ENCODE measurements at places on chromosomes 2 and 18.

DNA sequence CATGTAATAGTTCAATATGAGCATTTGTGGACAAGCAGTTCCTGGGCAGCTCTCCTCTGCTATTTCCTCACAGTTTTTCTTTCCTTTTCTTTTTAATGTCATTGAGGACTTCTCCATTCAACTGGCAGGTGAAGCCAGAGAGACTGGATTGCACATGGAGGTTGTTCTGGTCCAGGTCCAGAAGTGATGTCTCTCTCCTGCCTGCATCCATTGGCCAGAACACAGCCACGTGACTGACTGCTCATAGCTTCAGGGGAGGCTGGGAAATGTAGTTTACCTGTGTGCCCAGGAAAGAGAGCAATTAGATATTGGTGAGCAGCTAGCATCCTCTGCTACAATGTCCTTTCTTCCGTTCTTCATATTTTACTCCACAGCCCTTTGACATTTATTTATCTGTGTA lies 20.2 kb upstream of the ADAM23 start:
- no peak for DNase-seq

- DNase-seq, result no peak
Observed at GRCh38 chr2:181063696-181064095, 83.3 kb downstream of the UBE2E3 start.

DNA sequence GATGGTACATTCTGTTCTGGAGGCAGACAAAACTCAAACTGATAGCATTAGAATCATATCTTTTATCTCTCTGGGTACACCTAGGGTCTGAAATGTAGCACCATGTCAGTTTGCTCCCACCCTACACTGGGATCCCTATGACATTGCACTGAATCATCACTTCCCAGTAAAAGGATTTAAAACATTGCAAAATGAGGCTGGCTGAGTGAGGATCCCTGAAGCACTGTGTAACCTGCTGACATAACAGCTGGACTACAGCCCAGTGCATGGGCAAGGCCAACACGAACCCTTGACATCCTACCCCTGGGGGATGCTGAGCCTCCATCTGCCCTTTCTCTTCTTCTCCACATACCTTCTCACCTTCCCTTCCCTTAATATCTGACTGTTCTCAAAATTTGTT lies 253.2 kb downstream of the TTC32 start:
- DNase-seq, result no peak

DNA sequence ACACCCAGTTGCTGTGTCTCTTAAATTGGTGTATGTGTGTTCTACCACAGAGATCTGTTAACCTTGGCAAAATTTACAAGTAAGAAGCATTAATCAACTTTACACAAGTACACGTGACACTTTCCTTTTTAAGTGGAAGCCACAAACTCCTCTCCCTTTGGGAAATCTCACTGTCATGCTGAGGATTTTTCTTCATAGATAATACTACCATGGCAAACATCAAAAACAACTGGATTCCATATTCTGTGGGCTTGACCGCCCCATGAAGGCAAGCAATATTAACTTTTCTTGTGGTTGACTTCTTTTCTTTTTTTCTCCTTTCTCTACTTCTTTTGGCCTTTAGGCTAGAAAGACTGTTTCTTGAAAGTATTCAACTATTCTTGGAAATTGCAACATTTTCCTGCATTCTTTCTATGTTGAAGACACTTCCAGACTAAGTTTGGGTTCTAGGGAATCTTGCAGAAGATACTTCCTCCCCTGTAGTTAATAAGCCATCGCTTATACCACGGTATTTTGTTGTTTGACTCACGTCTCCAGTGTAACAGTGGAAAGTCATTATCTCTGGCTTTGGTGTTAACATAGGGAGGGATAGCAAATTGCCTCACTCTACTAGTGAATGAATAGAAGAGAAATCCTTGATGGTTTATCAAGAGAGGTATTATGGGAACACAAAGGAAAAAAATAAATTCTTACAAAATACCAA lies 79.5 kb downstream of the SLC8A1 start:
- no peak for DNase-seq

DNA sequence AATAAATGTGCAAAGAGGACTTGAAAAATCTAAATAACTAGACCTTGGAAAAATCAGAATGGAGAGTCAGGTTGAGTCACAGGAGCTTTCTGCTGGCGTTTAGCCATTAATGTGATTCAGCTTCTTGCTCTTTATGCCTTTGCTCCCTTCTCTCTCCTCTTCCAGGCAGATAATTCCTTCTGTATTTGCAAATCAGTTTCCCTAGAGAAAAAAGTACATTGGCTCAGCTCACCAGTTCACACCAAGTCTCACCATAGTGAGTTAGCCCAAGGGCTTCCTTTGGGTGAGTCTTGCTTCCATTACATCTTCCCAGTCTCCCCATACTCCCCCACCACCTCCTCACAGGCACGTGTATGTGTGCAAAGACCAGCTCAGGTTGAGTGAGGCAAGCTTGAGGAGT lies 73.6 kb downstream of the CYBRD1 start:
- no peak for DNase-seq

GRCh38 chr2:99154643-99155536 lies at the start of the genes LIPT1 and TSGA10:
TSS of gene LIPT1 (plus strand) at chr2:99154967. CDS start at chr2:99161958, 6,991 bp downstream.
TSS of gene TSGA10 (minus strand) at chr2:99154942. CDS start at chr2:99109439, 45,503 bp downstream.
- DNase-seq, result peak; percentile 66

GRCh38 chr2:197261808-197262226 lies 48.8 kb downstream of the ANKRD44 start:
- no peak for DNase-seq

DNA sequence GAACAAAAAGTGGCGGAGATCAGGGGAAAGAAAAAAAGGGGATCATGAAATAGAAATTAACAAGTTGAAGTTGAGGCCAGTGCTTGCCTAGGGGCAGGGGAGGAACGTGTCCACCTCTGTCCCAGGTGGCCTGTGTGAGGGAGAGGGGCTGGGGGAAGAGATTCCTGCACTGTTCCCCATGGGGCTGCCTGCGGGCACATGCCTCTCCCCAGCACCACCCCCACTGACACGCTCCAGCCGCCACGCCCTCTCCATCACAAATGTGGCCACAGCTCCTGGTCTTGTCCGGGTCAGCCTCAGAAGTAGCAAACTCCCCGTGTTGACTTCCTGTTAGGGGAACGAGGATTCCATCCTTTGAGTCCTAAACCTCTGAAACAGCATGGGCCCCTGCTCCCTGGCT lies 161.2 kb downstream of the GLI2 start:
- DNase-seq, result no peak

- no peak for DNase-seq
Observed at GRCh38 chr18:26792661-26793060, 72.8 kb downstream of the AQP4 start.

- DNase-seq, result no peak
Observed at GRCh38 chr2:8578335-8579244, 103.3 kb upstream of the ID2 start.

DNA sequence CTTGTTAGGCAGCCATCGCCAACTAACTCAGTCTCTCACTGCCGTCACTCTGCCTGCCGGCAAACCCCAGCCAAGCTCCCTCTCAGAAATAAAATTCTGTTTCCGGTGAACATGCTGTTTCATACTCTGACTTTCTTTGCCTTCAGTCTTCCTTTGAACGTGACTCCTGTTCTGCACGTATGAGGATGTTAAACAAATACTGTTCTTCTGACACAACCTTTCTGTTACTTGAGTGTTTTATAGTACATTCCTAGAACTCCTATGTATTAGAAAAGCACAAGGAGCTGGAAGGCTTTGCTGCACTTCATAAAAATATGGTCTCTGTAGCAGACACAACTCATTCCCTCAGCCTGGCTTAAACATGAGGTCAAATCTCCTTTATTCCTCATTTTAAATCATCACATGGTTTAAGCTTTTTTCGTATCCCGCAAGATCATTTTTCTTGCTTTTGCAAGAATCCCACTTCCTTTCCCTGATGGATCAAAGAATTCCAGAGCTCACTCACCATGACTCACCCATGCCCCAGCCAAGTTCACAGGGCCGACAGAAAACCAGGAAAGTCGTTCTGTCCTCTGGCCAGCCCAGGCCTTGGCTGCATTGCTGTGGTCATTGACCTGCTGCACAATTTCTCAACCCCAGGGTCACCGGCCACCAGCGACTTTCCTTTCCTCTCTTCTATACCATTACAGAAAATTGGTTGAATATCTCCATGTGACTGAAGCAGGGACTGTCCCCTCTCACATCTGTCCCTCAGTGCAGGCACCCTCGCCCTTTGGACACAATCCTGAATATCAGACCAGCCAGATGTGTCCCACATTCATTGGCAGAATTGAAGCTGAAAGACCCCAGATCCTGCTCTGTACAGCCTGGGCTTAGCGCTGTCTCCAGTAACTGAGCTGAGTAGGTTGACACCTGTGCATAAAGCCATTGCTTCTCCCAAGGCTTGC lies 183.1 kb upstream of the ARL4C start:
- DNase-seq, result no peak

- DNase-seq, result peak; percentile 54
Observed at GRCh38 chr2:212595036-212595654, 56.5 kb upstream of the ERBB4 start.

- DNase-seq, result no peak
Observed at GRCh38 chr18:65057439-65058083, 693.3 kb upstream of the CDH7 start.

GRCh38 chr2:240123821-240124650 lies 12.1 kb downstream of the COPS9 start:
- no peak for DNase-seq

GRCh38 chr18:67545681-67546080 lies 29.2 kb upstream of the DSEL start:
- no peak for DNase-seq

GRCh38 chr2:149724091-149724490 lies 136.5 kb upstream of the MMADHC start:
- no peak for DNase-seq

DNA sequence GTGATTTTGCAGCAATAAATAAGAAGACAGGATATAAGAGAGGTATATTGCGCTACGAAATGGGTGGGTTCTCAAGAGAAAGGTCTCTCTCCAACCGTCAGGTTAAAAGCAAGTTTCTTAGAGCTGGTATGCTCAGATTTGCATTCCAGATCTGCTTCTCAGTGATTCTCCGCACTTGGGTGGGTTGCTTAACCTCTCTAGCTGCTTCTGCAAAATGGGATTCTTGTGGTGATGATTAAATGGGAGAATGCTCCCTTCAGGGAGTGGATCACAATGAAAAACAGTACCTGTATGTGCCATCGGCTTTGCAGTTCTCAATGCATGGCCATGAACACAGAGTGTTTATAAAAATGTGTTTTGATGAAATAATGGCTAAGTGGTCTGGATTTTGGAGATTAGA lies 477.7 kb downstream of the TNS1 start:
- DNase-seq, result no peak

DNA sequence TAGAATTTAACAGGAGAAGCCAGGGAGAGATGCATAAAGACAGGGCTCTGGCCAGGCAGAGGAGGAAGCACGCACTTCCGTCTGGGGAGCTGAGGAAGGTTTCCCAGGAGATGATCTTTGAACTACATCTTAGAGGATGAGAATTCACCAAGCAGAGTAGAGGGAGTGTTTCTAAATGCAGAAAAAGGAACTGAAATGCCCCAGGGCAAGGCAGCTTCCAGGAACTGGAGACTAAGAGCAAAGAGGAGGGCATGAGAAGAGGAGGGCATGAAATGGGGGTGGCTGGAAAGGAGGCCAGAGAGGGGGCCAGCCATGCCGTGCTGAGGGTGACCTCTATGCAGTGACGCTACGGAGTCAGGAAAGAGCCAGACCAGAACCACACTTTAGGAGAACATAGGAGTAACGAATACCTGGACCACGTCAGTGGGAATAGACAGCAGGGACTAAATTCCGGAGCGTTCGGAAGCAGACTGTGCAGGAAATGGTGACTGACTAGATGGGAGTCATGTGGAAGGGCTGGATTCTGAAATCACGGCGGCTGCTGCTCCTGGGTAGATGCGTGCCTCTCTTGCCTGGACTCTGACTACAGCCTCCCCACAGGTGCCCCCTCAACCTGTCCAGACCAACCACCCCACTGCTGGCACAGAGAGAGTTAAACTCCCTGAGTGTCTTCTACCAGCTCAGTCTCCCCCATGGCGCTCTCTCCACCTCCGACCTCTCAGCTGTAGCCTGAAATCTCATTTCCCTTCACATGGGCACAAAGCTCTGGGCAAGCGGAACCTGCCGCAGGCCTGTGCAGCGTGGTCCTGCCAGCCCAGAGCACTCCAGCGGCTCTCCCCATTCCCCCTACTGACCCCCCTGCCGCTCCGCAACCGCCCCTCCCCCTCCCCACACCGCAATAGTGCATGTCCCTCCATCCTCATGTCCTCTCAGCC lies 87.0 kb upstream of the RTN4 start:
- no peak for DNase-seq

DNA sequence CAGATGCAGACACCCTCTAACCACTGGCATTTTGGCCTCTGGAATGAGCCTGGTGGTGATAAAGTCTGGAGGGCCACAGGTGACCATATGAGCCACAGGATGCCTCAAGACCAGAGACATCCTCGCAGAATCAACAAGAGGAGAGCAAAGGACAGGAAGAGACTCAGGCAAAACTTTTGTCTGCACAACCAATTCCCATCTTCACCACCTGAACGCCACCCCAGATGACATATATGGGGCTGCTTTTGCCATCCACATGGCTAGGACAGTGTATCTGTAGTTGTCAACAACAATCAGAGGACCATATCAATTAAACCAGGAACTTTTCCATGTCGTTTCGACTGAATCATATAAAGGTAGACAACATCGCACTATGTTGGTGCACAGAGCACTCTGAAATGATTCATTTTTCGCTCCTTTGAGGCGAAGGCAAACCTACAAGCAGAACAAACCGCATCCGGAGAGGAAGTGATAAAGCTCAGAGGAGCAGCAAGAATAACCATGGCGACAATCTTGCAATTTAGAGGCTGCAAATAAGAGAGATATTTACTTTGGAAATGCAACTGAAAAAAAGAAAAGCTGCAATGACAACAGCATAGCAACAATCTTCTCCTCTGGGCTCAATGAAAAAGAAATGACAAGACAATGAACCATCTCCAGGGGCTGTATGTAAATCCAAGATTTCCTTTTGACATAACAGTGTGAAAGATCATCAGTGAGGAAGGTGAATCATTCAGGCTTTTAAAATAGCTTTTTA lies 204.5 kb downstream of the ARL4C start:
- DNase-seq, result no peak

DNA sequence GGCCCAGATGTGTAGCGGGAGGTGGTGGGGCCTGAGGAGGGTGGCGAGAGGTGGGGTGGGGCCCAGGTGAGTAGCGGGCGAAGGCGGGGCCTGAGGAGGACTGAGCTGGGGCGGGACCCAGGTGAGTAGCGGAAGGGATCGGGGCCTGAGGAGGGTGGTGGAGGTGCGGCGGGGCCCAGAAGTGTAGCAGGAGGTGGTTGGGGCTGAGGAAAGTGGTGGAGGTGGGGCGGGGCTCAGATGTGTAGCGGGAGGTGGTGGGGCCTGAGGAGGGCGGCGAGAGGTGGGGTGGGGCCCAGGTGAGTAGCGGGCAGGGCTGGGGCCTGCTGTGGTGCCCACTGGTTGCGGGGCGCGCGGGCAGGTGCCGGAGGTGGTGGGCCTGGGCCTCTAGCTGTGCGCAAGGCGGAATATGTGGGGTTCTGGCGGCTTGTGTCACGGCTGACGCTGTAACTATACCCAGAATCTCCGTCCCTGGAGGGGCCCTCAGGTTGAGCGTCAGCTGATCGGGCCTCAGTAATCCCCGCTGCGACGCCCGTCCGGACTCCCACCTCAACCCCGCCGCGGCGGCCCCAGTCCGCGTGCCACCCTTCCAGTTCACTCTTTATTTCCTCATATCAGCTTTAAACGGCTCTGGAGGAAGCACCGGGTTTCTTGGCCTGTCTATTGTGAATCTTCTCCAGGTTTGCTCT lies 866 bp upstream of the SF3B6 start:
- DNase-seq, result no peak

GRCh38 chr2:96739076-96739632 lies 710 bp downstream of the LMAN2L start:
- no peak for DNase-seq

GRCh38 chr2:8334866-8335325 lies 347.0 kb upstream of the ID2 start:
- no peak for DNase-seq

Measured in NCI-H2081 treated with DMSO at 0.1 percent for 48 hours (cell line).